Left ventricle myocardium inferior (tissue), 1 donor: ENCODE measurements at places on chromosomes 16 and 17.

- no peak for DNase-seq
Observed at GRCh38 chr16:85027958-85028684, 526 bp downstream of the KIAA0513 start.

- DNase-seq = no peak
Observed at GRCh38 chr17:49343273-49343672, 18.8 kb downstream of the ZNF652 start.

GRCh38 chr17:50535407-50535806 is 2.9 kb downstream of the EPN3 start:
- no peak for DNase-seq

GRCh38 chr17:74532115-74532514 is 840 bp upstream of the CD300LB start:
- DNase-seq = peak; percentile 41

DNA sequence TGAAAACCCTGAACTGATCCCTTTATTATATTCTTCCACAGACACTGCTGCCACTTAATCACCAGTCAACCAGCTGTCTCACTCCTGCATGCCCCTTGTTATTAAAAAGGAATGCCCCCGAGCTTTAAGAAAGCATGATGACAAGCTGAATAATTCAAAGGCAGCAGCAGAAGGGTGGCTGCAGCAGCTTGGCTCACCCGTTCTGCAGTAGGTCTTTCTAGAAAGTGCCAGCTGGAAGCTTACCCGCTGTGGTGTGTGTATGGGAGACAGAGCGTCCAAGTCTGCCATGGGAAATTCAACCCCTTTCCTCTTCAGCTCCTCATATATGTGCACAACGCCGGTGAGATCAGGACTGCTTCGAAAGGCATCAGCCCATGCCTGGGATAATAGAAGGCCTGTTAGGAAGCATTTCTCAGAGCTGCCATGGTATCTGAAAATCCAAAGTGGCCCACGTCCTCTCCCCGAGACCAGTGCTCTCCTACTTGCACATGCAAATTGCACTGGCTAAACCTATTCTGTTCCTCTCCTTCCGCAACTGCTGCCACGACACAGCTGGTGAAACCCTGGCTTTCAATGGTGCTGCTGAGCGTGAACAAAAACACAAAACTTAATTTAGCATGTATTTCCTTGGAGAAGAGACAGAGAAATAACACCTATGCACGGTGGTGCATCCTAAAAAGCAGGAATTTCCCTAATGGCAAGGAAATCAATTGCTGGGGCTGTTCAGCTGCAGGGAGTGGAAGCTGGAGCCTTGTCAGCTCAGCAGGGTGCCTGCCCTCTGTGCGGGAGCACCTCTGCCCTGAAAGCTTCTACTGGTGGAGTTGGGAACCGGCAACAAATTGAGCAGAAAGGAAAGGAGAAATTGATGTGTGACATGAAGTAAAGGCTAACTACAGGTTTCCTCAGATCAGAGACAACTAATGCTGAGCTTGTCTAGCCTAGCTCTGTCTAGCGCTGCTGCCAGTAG is 47.9 kb upstream of the SREBF1 start:
- DNase-seq = no peak

DNA sequence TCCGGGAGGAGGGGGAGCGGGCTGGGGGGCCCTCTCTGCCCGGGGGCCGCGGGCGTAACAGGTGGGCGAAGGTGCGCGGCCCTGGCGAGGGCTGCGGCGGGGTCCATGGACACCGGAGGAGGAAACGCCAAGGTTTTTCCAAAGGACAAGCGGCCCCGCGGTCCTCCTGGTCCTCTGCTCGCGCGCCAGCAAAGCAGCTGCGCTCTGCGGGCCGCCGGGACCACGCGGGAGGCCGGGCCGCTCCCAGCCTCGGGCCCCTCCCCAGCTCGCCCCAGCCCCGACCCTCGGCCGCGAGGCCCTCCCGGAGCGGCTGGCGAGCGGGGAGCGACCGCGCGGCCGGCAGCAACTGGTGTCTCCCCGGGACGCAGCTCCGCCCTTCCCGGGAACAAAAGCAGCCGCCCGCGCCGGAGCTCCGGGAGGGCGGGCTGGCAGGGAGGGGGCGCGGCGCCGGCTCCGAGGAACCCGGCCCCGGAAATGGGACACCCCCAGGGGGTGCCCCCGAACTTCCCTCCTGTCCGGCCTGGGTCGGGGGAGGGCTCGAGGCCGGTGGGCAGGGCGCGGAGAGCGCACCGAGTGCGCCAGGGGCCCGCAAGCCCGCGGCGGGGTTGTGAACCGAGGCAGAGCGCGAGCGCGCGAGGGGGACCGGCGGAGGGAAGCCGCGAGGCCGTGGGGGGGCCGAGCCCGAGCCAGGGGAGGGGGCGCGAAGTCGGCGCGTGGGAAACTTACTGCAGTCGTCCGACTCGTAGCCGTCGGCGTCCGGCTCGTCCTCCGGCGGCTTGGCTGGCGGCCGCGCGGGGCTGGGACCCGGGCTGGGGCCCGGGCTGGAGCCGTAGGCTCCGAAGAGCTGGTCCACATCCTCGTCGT is 837 bp downstream of the DOC2B start:
- peak; percentile 35 for DNase-seq

DNA sequence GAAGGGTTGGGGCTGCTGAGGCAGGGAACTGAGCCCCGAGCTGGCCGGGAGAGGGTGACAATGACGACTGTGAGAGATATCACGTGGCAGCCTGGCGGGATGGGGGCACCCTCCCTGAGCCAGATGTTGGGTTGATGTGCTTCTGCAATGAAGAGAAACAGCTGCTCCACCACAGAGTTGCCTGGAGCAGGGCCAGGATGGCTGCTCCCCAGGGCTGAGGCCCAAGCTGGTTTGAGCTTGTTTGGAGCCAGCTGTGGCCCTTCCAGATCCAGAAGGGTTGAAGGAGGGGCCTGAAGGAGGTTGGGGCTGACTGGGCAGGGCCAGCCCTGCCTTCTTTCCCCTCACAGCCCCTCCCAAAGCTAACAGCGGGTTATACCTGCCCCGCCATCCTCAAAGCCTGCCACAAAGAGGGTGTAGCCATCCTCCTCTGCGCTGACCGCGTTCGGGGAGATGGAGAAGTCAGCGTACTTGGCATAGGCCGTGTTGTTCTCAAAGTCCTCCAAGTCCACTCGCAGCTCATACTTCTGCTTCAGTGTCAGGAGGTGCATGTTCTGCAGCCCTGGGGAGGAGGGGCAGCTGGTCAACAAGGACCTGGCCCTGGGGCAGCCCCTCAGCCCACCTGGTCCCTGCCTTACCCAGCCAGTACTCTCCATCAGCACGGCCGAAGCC is 2.1 kb downstream of the MFAP4 start:
- DNase-seq = peak; percentile 89

GRCh38 chr17:77254951-77255825 is 114.4 kb downstream of the SEC14L1 start:
- DNase-seq = no peak

- no peak for DNase-seq
Observed at GRCh38 chr16:56450275-56450985, 702 bp downstream of the NUDT21 start.
